Stimulated activated CD4-positive, alpha-beta T cell treated with anti-CD3 and anti-CD28 coated beads, Interleukin-12 subunit alpha, Interleukin-12 subunit beta, amount 100 ng/mL, for 24 hours (primary cell): ENCODE measurements at places on chromosomes 13 and 19.

GRCh38 chr13:32638739-32639138 lies 52.5 kb downstream of the PDS5B start:
- DNase-seq, result peak; percentile 10

DNA sequence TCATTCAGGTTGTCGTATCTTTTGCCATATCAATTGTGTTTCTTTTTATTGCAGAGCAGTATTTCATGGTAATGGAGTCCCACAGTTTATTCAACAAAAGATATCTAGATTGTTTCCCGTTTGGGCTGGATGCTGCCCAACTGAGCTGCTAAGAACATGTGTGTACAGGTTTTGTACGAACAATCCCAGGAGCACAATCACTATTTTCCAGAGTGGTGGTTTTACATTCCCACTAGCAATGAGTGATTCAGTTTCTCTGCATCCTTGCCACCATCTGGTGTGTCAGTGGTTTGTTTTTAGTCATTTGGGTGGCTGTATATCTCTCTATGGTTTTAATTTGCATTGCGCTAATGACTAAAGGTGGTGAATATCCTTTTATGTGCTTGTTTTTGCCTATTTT lies 52.7 kb upstream of the ZDHHC20 start:
- no peak for DNase-seq

DNA sequence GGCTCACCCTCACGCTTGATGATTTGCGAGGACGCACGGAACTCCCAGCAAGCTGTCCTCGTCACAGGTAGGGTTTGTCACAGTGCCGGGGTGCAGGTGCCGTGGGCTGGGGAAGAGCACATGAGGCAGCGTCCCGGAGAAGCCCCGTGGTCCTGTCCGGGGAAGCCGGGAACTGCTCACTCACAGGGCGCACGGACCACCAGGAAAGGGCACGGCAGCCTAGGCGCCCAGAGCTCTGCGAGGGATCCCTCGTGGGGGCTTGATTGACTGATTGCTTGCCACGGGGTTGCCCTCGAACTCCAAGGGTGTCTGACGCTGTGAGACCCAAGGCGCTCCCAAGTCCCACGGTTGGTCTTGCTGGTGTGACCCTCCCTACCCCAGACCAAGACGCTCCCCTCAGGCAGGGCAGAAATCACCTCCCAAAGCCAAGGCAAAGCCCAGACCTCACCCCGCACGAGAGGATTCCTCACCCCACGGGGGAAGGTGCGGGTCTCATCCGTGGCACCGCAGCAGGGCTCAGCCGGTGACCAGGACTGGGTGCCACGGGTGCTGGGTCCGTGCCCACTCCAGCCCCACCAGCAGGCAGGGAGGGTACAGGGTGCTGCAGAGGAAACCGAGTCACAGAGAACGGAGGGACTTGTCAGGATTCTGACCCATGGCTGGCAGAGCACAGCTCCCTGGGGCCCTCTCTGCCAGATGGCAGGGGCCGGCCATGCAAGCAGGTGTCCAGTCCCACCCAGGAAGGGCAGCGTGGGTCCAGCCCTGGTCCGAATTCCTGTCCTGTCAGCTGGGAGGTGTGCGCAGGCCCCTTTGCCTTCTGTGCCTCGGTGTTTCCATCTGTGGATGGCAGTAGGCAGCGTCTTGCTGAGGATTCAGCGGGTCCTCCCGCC lies 7.7 kb downstream of the C2CD4C start:
- DNase-seq, result no peak

GRCh38 chr13:26449063-26449848 lies 108.2 kb upstream of the WASF3 start:
- no peak for DNase-seq

- DNase-seq, result no peak
These were observed 894.4 kb upstream of the PCDH9 start for GRCh38 chr13:68124437-68125086.

DNA sequence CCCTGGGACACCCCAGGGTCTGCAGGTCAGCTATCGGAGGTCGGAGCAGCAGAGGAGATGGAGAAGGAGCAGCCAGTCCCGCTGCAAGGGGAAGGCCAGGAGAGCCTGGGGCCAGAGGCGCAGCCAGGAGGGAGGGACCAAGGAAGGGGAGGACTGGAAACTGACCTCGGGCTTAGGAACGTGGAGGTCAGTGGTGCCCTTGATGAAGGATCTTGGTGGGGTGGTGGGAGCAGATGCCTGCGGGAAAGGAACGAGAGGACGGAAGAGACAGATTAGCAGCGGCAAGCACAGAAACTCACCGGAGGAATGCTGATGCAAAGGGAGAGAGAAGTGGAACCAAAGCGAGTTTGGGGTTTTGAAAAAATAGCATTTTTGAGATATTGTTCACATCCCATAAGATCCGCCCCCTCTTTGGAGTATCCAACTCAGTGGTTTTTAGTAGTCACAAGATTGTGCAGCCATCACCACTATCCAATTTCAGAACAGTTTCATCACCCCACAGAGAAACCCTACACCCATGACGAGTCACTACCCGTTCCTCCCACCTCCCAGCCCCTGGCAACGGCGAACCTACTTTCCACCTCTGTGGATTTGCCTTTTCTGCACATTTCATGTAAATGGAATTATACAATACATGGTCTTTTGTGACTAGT lies 22.1 kb downstream of the PLEKHF1 start:
- peak; percentile 57 for DNase-seq

DNA sequence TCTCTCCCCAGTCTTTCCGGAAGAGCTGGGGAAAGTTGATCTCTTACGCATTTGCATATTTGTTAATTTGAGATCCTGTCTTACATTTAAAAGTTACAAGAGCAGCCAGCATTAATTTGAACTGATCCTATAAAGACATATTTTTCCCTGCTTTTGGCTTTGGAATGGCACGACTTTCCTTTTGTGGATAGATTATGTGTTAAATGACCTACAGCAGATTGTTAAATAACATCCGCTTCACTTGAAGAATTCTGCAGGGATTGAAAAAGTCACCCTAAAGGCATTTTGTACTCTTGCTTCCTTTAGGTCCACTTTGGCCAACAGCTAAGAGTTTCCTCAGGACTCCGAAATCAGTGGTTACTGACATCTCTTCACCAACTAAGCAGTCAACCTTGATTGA lies 334.0 kb downstream of the TBC1D4 start:
- no peak for DNase-seq

GRCh38 chr19:7550987-7551761 lies 15.7 kb downstream of the PNPLA6 start:
- DNase-seq, result peak; percentile 16

DNA sequence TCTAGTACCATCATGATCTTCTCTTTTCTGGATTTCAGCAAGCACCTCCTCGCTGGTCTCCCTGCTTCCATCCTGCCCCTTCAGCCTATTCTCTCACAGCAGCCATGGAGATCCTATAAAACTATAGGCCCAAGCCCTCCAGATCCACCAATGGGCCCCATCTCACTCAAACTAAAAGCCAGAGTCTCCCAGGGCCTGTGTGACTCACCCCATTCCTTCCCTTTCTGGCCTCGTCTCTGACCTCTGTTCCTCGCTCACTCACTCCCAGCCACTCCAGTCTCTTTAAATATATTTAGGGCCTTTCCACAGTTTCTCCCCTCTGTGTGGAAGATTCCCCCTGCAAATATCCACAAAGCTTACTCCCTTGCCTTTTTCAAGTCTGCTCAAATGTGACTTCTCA lies 89.7 kb downstream of the HSPH1 start:
- DNase-seq, result no peak

GRCh38 chr13:110107568-110108347 lies 199.2 kb downstream of the COL4A1 start:
- no peak for DNase-seq

GRCh38 chr13:84865783-84866221 lies 933.4 kb downstream of the SLITRK6 start:
- DNase-seq, result no peak

DNA sequence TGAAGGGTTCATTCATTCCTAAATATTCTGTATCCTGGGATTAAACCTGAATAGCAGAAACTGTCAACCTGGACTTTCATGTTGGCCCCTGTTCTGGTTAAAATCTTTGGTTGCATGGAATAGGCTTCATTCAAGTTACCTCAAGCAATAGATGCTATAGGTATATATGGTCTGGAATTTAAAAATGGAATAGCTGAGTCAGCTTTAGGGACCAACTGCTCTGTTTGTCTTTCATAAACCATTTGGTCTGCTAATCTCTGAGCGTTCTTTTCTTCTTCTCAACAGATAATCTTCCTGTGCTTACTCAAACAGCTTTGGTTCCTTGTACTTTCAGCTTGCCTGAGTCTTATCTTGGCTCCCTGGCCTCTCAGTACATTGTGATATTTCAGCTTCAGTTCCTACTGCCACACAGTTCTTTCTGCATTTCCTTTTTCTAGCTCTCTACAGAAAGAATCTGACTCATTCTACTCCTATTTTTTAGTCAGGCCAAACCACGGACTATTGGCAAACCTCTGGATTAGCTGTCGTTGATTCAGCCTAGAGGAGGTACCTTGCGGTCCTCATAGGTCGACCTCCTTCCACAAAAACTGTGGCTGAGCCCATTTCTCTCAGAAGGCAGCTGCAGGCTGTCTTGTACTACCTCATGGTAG lies 35.9 kb upstream of the MAB21L1 start:
- DNase-seq, result no peak

GRCh38 chr19:45812297-45812696 lies 2.8 kb downstream of the RSPH6A start:
- DNase-seq, result no peak

- DNase-seq, result no peak
These were observed 68.2 kb downstream of the NHLRC3 start for GRCh38 chr13:39106216-39107005.

- no peak for DNase-seq
These were observed 68.0 kb downstream of the CRYL1 start for GRCh38 chr13:20457670-20458069.

DNA sequence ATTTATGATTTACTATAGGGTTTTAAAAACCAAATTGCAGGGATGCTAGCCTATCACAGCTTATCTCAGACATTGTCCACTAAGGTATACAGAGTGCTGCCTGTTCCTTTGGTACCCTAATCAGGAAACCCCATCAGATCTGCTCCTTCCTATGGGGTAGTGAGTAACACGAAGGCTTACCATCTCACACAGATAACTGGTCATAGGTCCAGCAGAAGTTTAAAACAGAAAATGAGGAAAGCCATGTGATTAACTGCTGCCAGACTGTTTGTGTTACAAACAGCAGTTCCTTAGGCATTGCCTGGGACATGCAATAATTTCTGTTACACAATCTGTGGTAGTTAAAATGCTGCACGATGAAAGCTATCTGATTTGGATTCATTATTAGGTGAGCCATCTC lies 53.5 kb upstream of the ALOX5AP start:
- no peak for DNase-seq

DNA sequence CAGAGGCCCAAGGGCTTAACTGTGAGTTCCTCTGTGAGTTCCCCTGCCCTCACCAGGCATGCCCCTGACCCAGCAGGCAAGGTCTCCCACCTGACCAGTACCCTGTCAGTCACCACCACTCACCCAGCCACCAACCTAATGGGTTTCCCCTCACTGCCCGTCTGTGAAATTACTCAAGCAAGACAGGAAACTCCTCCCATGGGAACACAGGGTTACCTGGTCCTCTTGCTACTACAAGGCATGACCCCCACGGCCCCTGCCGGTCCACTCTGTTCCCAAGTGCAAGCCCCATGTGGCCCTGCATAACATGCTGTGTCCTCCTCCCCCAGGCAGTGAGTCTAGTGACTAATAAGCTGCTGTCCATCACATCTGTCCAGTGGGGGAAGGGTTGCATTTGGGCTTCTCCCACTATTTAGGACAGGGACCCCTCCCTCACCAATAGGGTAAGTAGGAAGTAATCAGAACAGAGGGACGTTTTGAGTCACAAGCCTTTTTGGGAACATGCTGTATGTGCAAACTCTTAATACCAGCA lies 8.0 kb upstream of the DHRS12 start:
- no peak for DNase-seq

DNA sequence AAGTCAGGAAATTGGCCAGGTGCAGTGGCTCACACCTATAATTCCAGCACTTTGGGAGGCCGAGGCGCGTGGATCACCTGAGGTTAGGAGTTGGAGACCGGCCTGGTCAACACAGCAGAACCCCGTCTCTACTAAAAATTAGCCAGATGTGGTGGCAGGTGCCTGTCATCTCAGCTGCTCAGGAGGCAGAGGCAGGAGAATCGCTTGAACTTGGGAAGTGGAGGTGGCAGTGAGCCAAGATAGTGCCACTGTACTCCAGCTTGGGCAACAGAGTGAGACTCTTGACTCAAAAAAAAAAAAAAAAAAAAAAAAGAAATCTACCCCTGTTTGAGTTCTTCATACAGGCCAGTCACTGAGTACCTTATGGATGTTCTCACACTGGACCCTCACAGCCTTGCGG lies 42.0 kb downstream of the SLC15A1 start:
- DNase-seq, result no peak

GRCh38 chr13:47475441-47475948 lies 525.6 kb downstream of the SUCLA2 start:
- no peak for DNase-seq

DNA sequence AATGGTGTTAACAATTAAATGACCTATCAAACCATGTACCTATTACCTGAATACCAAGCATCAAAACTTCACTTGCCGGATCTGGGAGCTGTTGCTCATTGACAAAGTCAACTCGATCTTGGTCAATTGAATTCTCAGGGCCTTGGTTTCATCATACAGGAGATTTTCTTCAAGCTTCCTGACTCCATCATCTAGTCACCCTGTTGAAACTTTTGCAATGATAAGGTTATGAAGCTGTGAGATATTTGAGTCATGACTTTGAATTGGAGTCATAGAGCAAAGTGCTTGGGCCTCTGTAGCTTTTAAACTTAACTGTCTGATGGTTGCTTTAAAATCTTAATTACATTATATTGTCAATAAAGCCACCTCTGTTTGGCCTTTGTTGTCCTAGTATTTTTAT lies 260.9 kb downstream of the COG6 start:
- no peak for DNase-seq

- no peak for DNase-seq
These were observed 306.3 kb upstream of the MAB21L1 start for GRCh38 chr13:35782793-35783192.

DNA sequence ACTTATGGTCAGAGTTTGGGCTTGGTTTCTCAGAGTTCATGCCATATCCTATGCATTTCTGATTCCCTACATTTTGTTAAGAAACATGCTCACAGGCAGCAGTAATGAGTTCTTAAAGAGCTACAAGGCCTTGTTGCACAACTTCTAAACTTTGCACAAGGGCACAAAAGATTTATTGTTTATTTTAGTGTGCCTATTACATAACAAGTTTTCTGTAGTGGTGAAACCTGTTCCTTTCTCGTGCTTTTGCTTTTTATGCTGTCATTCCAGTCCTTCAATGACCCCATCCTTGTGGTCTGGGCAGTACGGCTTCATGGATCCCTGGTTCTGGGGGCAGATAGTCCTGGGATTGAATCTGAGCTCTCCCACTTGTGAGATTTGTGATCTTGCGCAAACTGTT lies 17.8 kb downstream of the ZNF507 start:
- DNase-seq, result no peak

DNA sequence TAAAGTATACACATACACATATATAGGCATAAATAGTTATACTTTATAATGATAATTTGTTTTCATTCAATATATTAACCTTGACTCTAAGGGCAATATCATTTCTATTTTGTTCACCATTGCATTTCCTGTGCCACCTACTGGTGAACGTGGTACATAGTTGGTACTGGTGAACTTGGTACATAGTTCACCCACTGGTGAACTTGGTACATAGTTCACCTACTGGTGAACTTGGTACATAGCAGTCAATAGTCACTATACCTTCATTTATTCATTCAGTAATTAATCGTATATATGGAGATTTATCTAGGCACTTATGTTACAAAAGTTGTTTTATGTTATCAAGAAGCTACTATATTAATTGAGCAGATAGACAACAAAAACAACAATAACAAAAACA lies 172.6 kb upstream of the ATXN8OS start:
- DNase-seq, result no peak

GRCh38 chr19:6616011-6616410 lies 25.1 kb upstream of the CD70 start:
- DNase-seq, result no peak

- no peak for DNase-seq
These were observed 173.8 kb downstream of the KATNAL1 start for GRCh38 chr13:30133554-30133912.
